NCI-H1417 (cell line): ENCODE measurements at places on chromosomes 1 and 21.

DNA sequence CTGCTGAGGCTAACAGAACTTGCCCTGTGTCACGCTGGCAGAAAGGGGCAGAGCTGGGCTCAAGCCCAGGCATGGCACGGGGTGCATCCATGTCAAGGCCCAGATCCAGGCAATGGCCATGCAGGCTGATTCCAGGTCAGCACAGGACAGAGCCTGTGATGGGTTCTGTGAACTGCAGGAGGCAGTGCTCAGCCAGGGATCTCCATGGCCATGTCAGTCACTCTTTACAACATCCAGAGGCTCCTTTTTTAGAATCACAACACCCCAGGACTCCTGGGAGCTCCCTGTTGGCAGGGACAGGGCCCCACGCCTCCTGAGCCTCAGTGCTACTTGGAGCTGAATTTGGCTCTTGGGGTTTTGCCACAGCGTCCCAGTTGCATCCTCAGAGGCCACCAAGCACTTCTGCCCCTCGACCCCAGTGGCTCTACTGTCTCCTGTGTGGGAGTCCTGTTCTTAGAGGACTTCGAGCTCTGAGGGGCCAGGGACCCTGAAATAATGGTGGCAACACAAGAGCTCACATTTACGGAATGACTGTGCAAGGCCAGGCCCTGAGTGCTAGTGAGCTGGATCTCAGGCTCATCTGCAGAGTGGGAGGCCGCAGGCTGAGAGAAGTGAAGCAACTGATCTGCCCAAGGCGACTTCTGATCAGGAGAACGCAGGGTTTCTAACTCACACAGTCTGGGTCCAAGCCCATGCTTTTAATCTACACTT lies 211.5 kb downstream of the TRABD2B start:
- no peak for DNase-seq

DNA sequence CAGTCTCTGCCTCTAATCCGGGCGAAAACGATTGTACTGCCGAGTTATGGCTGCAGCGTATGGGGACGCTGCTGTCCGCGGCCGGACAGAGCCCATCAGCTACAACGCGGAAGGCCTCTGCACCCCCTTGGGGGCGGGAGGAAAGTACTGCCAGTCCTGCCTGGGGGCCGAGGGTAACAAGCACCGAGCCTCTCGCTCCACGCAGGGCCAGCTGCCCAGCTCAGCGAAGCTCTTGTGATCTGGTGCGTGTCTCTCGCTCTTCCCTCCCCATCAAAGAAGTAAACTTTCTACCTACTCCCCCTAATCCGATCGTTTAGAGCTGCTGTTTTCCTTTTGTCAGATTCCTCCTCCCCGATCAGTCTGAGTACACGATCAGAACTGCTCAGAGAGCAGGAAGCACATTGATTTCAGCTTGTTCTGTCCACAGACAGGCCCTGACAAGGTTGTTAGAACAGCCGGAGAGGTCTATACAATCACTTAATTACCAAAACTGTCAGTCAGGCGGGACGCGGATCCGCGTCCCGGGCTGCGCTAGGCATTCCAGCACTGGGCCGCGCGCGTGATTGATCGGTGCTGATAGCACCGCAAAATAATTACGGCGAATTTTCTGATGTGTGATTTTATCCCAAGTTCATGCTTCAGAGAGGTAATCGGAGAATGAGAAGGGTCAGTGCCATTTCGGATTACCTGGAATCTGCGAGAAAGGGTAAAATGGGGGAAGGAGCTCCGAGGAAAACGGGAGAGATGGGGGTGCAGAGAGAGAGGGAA lies 8.7 kb upstream of the BARHL2 start:
- no peak for DNase-seq

DNA sequence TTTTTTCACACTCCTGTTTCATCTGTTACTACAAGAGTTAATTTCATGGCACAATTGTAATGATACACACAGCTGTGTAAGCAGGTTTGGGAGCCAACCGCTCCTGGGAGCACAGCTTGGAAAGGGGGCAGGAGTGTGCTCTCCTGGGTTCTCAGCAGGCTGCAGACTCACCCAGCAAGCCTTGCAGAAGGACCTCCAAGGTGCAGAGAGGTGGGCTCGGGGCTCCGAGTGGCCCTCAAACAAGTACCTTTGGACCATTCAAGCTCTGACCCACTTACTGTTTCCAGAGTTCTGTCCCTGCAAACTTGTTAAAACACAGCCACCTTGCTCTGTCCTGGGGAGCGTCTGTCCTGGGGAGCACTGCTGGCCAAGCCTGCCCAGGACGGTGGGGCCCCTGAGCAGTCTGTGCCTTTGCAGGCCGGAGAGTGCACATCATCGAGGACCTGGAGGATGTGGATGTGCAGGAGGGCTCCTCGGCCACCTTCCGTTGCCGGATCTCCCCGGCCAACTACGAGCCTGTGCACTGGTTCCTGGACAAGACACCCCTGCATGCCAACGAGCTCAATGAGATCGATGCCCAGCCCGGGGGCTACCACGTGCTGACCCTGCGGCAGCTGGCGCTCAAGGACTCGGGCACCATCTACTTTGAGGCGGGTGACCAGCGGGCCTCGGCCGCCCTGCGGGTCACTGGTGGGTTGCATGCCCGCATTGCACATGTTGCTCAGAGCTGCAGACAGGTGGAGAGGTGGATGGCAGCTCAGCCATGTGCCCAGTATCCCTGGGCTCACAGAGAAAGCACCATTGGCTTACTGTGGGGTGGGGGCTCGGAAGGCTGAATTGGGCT lies 78.0 kb downstream of the OBSCN start:
- DNase-seq: no peak

GRCh38 chr1:86621286-86621685 lies 74.4 kb downstream of the CLCA4 start:
- DNase-seq: no peak

- no peak for DNase-seq
These were observed 567.1 kb upstream of the ADGRL2 start for GRCh38 chr1:81233591-81233990.

DNA sequence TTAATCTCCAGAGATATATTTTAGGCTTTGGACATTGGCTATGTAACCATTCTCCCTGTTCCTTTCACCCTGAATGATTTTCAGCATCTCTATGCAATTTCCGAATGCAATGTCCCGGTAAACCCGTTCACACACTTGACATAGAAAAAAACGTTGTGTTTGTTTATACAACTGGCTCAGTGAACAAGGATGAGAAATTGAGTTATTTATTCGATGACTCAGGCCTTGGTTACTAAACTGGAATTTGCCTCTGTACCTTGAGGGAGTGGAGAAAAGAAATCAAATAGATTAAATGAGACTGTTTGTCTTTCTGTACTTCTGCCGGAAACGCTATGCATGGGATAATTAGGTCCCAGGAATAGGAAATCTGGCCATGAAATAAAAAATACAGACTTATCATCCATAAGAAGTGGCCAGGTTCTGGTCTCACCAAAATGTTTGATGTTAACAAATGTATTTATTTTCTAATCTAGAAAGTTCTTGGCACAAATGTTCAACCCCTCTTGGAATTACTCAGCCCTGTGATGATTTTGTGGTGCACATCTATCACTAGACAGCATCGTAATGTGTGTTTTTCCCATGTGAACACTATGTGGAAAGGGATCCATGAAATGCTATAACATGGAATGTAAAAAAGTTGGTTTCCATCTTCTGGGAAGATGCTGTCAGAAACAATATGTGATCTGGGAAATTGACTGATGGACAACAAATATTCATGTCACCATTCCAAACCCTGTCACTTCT lies 253.9 kb downstream of the DUSP10 start:
- DNase-seq: no peak

DNA sequence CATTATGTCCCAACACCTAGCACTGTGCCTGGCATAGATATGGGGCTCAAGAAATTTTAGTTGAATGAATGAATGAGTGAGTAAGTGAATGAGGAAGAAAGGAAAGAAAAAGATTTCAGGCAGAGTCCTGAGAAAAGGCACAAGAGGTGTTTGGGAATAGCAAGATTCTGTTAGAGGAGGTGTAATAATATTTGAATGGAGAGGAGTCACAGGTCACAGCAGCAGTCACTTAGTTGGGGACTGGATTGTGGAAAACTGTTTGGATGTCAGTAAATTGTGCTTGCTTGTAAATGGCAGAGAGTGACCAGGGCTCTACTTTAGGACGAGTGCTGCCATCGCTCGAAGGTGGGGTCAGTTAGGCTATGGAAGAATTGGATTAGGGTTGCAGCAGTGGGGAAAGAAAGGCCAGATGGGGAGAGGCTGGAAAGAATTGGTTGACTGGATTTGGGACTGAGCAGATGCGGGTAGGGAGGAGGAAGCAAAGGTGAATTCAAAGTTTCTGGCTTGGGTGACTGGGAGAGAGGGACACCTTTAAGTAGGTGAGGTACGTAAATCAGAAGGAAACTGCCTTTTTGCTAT lies 9.3 kb downstream of the CDC14A start:
- no peak for DNase-seq

GRCh38 chr1:26358411-26359384 lies 4.8 kb upstream of the CRYBG2 start:
- DNase-seq: no peak

GRCh38 chr1:168227620-168228019 lies 1.8 kb downstream of the SFT2D2 start:
- no peak for DNase-seq

DNA sequence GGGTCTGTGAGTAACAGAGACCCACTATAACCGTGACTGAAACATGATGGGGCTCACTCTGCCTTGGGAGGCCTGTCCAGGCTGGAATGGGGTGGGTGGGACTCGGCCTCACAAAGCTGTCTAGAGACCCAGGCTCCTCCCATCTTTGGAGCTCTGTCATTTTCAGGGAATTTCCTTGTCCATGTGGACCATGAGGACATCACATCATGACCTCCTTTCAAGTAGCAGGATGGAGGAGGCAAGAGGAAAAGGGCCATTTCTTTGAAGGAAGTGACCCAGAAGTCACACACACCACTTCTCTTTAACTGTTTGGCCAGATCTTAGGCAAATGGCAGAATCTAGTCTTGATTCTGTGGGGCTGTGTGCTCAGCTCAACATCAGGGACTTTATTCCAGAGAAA lies 79.9 kb downstream of the CNIH3 start:
- DNase-seq: no peak

DNA sequence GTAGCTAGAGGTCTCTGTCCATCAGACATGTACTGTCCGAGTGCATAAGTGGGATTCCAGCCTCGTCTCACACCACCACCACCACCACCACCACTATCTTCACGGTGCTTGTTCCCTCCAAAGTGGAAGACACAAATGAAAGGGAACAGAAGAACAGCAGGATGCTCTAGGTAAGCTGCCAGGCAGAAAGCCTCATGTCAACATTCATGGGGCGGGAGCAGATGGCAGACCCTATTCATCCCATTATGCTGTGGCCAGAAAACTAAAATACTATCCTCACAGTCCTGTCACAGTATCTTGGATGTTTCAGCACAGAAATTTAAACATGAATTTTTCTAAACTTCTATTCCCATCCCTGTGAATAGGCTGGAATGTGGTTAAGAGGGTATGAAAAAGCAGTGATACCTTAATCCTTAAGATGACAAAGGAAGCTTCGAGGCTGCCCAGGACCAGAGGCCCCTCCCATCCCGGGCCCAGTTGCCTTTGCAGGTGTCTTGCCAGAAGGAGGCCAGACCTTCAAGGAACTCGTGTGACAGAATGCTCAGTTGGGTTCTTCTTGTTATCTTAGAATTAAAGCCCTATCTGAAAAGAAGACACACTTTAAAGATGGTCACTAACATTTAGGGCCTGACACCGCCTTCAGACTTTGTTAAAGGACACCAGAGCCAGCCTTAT lies 24.7 kb downstream of the APCS start:
- DNase-seq: no peak

DNA sequence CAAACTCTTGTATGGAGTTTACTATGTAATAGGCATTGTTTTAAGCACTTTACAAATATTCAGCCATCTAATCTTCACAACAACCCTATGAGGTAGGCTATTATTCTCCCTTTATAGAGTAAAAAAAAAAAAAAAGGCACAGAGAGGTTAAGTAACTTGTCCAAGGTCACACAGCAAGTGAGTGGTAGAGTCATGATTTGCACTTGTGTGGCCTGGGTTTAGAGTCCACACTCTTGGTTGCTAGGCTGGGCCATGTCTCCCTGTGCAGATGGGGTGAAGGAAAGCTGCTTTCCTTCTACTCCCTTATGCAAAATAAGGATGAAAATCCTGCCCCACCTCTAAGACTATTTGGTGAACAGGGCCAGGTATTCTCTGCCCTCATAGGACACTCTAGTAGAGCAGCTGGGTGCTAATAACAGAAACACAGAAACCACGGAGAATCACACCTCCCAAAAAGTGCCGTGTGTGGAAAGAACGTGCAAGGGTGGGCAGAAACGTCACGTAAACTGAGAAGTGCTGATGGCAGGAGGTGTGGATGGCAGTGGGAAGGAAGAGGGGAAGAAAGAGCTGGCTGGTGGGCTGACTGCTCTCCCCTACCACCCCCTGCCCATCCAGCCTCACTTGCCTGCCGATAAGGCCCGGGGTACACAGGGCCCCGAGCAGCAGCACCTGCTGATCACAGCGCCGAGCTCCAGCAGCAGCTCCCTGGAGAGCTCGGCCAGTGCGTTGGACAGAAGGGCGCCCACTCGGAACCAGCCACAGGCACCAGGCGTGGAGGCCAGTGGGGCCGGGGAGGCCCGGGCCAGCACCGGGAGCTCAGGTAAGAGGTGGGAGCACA lies 28.3 kb upstream of the VPS13D start:
- no peak for DNase-seq
